ENCODE measurements at places on chromosomes 2 and 18.
A peak's percentile ranks its signal among the peaks of the same experiment; 100 is the strongest.

GRCh38 chr2:167298017-167298416, 409.7 kb downstream of the XIRP2 start:
- DNase-seq = no peak

- DNase-seq = no peak
These were observed 100.0 kb downstream of the BAZ2B start for GRCh38 chr2:159516241-159516758.

GRCh38 chr2:185738679-185739472, at the start of gene FSIP2:
Gene FSIP2 (plus strand): TSS chr2:185738804. CDS start chr2:185738895, 91 bp downstream.
- DNase-seq = no peak

DNA sequence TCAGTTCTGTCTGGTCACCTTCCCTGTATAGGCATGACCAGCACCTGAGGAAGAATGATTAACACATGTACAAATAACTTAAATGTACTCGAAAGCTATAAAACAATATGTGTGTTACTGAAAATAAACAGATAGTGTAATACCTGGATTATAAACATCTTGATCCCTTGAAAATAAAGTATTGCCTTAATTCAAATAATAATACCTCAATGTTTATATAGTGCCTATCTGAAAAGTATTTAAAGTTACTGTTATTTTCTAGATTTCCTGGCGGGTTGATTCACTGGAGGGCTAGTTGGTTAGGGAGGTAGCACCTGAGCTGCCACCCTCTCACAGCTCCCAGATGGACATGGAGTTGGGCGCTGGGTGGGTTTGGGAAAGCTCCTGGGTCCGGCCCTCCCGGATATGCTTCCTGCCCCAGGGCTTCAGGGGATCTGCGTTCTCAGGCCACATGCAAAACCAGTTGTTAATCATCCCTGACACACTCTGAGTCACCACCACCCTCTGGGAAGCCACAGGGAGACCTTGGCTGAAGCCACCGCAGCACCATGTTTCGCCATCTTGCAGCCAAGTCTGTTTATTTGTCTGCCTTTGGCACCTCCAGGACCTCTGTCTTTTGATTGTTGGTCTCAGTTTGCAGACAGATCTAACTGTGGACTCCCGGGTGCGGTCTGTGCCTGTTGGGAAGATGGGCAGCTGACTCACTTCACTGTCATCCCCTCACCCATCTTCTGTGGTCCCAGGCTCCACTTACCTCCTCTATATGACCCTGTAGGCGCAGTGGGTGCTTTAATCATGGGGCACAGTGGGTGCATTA, 35.3 kb downstream of the RAB31 start:
- no peak for DNase-seq

GRCh38 chr18:14928396-14928795, 180.4 kb downstream of the ANKRD30B start:
- DNase-seq = no peak

GRCh38 chr2:138504546-138505235, 3.1 kb downstream of the SPOPL start:
- no peak for DNase-seq

GRCh38 chr2:164055623-164056022, 319.8 kb upstream of the FIGN start:
- DNase-seq = no peak

DNA sequence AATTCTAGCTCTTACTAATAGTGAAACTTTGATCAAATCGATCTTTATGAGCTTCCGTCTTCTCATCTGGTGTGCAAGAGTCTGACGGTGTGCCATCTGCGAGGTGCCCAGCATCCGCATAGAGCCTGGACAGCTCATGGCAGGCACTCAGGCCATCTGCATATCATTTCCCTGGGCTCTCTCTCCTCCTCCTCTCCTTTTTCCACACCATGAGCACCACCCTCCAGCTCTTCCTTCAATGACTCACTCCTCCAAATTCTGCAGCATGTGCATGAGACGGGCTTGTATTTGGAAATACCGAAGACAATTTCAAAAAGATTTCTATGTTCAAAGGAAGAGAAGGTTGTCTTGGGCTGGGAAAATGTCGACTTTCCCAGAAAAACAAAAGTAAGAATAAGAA, 161.1 kb downstream of the CCBE1 start:
- no peak for DNase-seq

- no peak for DNase-seq
These were observed 3.0 kb upstream of the OTX1 start for GRCh38 chr2:63047321-63048279.

DNA sequence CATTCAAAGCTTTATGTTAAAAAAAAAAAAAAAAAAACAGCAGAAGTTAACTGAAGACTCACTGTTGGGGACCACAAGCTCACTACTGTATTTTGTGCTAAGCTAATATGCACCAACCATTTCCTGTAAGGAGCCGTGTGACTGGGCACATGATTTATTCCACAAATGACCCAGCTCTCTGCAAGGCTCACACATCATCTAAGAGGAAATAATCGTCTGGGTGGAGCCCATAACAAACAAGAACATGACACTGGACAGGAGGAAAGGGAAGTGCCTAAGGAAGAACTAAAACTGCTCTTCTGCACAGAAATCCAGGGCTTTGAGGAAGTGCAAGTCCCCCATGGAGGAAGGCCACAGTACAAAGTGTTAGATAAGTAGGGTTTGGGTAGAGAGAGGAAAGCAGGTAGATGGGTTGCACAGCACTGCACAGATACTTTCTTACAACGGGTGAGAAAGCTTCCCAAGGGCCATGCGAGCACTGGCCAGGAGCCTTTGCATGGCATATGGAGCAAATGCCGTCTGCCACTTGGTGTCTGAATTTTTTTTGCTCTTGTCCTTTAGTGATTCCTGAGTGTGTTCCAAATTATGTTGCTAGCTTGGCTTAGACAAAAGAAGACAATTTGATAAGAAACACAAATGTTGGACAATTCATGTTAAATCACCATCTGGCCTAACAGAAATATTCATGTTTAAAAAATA, 24.4 kb downstream of the NFE2L2 start:
- peak; percentile 19 for DNase-seq

GRCh38 chr2:36653155-36653554, 43.4 kb upstream of the VIT start:
- no peak for DNase-seq

DNA sequence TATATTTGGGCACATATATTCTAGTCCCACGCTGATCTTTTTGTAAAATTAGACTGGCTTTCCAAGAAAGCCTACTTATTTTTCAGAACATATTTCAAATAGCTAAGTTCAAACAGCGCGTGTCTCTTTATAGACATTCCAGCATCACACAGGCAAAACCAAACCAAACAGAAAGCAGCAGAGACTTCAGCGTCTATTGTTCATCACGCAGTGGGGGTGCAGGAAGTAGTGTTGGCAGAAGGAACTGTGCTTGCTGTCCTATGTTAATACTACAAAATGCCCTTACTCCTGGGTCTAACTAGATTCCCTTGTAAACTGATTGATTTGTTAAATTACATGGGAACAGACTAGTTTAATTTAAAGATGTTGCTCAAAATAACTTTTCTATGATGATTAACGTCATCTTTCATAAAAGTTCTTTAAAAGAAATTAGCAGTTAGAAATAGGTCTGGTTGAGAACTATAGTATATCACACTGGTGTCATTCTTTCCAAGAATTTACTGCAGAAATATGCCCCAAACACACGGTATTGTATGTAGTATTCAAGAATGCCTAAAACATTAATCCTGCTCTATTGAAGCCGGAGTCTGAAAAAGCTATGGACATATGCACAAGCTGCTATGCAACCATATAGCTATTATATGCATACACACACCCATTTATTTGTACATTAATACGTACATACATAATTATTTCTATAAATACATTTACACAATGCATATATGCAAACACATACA, 436.3 kb downstream of the CBLN2 start:
- peak; percentile 7 for DNase-seq

GRCh38 chr18:75527848-75528685, 100.6 kb upstream of the SMIM21 start:
- no peak for DNase-seq

DNA sequence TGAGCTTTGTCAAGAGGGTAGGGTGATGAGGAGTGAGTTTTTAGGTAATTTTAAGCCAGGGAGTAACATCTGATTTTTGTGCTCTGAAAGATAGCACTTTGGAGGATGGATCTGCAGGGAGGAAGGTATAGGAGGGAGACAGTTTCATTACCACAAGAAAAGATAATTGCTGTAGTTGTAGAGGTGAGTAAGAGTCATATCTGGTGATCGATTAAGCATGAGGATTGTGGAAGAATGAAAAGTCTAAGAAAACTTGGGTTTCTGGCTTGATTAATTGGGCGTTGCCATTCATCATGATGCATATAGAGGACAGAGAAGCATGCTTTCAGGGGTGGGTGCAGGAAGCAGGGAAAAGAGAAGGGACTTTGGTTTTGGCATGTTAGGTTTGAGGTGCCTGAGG, 18.5 kb downstream of the KCMF1 start:
- DNase-seq = no peak

DNA sequence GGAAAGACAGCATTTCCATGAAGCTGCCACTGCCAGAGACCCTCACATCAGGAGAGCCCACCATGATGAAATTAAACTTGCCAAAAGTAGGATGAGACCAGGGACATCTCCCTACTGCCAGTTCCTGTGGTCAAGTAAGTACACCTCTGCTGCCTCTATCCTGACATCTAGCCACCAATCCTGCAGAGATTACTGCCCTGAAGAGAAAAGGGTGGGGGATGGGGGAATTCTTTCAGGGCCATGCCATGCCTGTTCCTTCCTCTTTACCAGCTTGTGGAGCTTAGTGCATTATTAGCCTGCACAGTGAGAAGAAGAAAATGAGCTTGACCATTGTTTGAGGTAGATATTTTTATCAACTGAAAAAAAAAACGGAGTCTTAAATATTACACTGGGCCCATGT, 397.2 kb upstream of the CDH2 start:
- no peak for DNase-seq

GRCh38 chr18:57930476-57930875, 113.5 kb upstream of the NEDD4L start:
- DNase-seq = no peak

GRCh38 chr18:28519997-28520396, 343.1 kb upstream of the CDH2 start:
- no peak for DNase-seq

- DNase-seq = no peak
These were observed 21.7 kb downstream of the ACSL3 start for GRCh38 chr2:222882484-222882928.

DNA sequence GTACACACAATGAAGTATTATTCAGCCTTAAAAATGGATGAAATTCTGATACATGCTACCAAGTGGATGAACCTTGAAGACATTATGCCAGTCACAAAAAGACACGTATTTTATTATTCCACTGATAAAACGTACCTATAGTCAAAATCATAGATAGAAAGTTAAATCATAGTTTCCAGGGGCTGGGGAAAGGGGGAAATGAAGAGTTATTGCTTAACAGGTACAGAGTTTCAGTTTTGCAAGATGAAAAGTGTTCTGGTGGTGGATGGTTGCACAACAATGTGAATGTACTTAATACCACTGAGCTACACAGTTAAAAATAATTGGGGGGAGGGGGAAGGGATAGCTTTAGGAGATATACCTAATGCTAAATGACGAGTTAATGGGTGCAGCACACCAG, 279.0 kb upstream of the STON1 start:
- no peak for DNase-seq

DNA sequence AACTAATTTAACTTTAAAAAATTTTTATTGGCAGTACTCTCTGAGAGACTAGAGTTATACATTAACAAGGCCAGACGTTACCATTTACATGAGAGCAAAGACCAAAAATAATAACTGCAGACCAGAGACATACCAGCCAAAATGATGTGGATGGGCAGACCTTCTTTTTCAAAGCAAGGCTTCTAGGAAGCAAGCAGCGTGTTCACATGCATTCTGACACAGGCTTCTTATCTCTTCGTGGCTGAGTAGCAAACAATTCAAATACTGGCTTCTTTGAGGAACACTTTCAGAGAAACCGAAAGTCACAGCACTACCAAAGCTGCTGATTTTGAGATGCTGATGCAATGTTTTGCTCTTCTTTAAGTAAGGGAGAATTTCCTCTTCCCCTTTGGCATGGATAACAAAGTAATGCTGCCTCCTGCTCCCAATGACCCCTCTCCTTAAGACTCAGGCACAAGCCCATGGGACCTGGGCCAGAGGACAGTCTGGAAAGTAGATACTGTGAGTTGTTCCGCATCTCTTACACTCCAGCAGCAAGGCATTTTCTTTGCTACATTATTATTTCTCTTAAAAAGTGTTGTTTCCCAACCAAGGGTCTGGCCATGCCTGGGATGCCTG, 181.9 kb downstream of the MREG start:
- no peak for DNase-seq

DNA sequence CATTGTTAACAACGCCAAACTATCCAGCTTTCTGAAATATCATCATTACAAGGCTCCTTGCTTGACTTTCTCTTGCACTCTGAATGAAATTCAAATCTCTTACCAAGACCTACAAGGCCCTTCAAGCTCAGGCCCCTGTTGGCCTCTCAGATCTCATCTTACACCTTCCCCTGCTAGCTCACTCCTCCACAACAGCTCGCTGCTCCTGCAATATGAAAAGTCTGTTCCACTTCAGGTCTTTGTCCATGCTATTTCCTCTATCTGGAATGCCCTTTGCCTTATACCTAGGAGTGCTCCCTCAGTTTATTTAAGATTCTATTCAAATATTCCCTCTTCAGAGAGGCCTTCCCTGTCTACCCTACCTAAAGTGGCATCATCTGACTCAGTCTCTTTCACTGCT, 91.7 kb downstream of the SESTD1 start:
- DNase-seq = no peak

DNA sequence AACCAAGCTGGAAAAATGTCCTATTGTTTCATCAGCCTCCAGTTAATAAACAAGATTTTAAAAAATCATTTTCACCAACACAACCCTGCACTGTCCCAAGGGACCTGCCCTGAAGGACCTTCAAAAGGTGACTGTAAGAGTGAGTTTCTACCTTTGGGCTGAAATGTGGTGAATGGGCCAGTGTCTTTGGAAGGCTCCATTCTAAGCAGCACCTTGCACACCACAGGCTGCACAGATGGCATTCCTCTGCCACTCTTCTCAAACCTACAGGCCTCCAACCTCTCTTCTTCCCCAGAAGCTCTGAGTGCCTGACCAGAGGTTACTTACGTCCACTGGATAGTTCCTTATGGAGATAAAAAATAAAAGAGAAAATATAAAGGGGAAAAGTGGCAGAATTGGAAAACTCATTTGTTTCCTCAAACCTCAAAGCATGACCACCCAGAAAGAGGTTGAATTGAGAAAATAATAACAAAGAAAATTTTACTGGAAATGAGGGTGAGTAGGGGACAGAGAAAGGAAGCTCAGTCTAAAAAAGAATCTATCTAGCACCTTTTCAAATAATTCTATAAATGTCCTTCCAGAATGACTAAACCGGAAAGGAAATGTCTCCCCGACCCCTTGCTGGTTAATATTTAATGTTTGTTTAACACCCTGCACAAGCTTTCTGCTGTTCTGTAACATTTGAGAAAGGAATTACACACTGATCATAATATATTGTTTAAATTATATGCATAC, 175.7 kb downstream of the METTL4 start:
- no peak for DNase-seq

All from hypothalamus (tissue), 51 donors.